Fibroblast of the aortic adventitia (primary cell): ENCODE measurements at places on chromosomes 13 and 19.

GRCh38 chr19:42242069-42242511, 312 bp downstream of the GSK3A start:
- no peak for DNase-seq

DNA sequence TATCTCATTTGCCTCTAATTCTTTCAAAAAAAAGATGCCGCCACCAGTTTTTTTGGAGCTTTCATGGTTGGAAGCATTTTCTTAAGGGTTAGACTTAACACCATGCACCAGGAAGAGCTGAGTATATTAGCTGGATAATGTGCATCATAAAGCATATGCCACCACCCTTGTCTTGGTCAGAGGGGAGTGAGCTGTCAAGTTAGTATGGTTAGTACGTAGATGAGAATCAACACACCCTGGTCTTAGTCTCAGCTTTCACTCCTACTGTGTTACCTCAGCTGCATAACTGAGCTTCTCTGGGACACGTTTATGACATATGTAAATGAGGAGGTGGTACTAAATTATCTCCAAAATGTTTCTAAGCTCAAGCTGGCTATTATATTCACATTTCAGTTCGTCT, 415.6 kb downstream of the DCT start:
- DNase-seq: no peak

DNA sequence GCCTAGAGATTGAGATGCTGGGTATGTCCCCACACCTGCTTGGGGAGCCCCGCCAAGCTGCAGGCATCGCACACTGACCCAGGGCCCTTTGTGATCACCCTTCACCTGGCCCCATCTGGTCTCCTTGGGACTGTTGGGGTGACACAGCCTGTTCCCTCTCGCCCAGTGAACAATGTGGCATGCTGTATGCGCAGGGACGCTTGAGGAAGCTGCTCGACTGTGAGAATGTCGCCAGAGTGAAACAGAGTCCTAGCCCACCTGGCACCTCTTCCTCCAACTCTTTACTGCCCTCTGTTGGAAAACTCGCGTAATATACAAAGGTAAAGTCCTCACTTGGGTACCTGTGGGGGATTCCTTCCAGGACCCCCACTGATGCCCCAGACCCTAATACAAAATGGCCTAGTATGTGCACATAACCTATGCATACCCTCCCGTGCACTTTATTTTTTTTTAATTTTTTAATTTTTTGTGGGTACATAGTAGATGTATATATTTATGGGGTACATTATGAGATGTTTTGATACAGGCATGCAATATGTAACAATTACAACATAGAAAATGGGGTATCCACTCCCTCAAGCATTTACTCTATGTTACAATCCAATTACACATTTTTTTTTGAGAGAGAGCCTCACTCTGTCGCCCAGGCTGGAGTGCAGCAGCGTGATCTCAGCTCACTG, 9.0 kb downstream of the BLOC1S3 start:
- no peak for DNase-seq

DNA sequence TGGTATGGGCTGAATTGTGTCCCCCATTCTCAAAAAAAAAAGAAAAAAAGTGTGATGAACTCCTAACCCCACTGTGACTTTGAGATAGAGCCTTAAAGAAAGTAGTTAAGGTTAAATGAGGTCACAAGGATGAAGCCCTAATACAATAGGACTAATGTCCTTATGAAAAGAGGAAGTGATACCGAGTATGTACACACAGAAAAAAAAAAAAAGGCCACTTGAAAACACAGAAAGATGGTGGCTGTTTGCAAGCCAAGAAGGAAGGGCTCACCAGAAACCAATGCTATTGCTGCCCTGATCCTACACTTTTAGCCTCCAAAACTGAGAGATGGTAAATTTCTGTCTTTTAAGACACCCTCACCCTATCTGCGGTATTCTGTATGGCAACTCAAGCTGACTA, 955.6 kb downstream of the PCDH17 start:
- no peak for DNase-seq

GRCh38 chr13:81089371-81090157, 748.6 kb upstream of the SPRY2 start:
- no peak for DNase-seq

DNA sequence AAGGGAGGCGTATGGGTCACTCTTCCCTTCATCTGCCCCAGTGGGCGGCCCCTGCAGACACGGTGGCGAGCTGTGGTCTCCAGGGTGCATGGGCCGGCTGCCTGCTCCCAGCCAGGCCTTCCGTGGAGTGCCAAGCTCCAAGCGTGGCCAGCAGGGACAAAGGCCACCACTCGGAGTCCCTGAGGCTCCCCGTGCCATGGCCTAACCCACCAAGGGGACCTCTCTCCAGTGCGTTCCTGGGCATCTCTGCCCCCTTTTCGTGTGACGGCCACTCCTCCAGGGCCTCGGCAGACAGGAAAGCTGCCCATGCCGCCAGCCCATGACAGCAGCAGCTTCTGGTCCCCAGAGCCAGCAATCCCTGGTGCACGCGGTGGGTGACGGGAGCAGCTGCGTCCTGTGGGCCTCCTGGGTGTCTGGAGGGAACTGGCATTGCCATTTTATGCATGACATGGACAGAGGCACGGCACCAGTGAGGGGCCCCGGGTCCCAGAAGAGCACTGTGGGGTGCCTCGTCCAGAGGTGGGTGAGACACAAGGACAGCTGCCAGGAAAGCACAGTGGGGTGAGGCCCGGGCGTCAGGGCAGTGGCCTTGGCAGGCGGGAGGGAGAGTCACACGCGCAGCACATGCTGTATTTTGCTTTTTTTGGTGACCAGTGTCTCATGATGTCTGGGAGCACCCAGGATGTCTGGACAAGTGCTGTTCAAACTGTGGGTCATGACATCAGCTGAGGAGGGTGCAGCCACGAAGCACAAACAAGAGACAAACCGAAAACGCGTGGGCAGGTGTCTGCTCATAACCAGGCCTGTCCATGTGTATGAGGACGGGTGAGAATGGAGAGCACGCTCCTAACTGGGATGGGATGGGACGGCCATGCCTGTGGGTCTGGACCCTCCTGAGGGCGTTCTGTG, 32.3 kb downstream of the CEBPG start:
- no peak for DNase-seq

- DNase-seq: no peak
Measured at GRCh38 chr19:40947573-40947972, 43.5 kb upstream of the CYP2B6 start.

DNA sequence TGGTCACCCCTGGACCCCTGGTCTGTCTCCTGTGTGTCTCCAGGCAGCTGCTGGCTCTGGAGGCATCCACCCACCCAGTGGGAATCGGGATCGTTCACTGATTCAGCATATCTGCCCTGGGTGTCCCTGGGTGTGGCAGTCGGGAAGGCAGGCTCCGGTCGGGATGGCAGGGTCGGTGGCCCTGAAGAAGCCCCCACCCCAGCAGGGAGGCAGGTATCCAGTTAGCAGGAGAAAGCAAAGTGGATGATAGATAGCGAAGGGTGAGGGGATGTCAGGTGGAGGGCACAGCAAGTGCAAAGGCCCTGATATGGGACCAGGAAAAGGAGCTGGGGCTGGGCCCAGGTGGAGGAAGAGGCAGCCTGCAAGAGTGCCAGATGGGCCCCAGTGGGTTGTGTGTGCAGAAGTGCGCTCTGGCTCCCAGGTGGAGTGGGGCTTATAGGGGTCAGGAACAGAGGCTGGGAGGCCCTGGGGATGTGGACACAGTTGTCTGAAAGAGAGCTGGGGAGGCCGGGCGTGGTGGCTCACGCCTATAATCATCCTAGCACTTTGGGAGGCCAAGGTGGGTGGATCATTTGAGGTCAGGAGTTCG, 2.3 kb downstream of the SSBP4 start:
- DNase-seq: no peak
